Naive B cell (primary cell): ENCODE measurements at places on chromosomes 6 and 20.
A peak's percentile ranks its signal among the peaks of the same experiment; 100 is the strongest.

GRCh38 chr20:11378252-11378651 is 539.4 kb upstream of the BTBD3 start:
- no peaks in the 10 kb centered on the region for H3K27me3 ChIP-seq
- H3K27ac ChIP-seq = no peak overlapping the region
- DNase-seq = no peak
- no peaks in the 10 kb centered on the region for H3K4me1 ChIP-seq

DNA sequence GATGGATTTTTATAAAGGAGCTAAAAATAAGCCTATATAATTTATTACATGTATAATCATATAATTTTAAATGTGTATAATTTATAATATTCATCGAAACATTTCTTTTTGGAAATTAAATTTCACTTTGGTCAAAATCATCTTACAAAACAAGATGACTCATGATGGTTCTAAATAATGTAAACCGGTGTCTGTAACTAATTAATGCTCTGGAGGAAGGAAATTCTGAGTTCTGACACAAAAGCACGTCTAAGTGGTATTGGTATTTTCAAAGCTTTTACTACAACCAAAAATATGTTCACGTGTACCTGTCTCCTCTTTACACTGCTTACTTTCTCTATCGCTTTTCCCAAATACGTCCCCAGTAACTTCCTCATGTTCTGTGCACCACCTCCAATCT is 134.1 kb downstream of the MTHFD1L start:
- no peaks in the 10 kb centered on the region for H3K27me3 ChIP-seq
- peaks cover under 1% of the 10 kb centered on the region for H3K36me3 ChIP-seq
- no peak overlapping the region for H3K4me3 ChIP-seq
- no peak overlapping the region for H3K27ac ChIP-seq
- no peak for DNase-seq

GRCh38 chr6:91569071-91569470 is 982.2 kb upstream of the MAP3K7 start:
- no peaks in the 10 kb centered on the region for H3K4me1 ChIP-seq
- no peak overlapping the region for H3K4me3 ChIP-seq
- no peaks in the 10 kb centered on the region for H3K36me3 ChIP-seq
- no peak for DNase-seq
- H3K27me3 ChIP-seq = no peaks in the 10 kb centered on the region

- no peaks in the 10 kb centered on the region for H3K4me1 ChIP-seq
- no peak overlapping the region for H3K4me3 ChIP-seq
- H3K36me3 ChIP-seq = peaks cover 11% of the 10 kb centered on the region
- no peak for DNase-seq
- H3K27me3 ChIP-seq = no peaks in the 10 kb centered on the region
Measured at GRCh38 chr6:73169633-73170032, 55.7 kb downstream of the KHDC1L start.

DNA sequence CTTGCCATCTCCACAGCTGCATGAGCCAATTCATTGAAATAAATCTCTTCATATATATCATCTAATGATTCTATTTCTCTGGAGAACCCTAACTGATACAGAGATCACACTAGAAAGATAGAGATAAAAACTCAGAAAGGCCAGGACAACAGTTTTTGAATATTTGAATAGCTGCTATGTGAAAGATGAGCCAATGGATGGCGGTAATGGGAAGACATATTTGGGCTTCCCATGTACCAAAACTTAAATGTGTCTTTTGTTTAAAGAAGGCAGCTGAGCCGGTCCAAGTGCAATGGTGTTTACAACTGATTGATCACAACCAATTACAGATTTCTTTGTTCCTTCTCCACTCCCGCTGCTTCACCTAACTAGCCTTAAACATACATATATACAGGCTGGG is 35.1 kb downstream of the SGK1 start:
- H3K27me3 ChIP-seq = no peaks in the 10 kb centered on the region
- no peak for DNase-seq
- H3K36me3 ChIP-seq = no peaks in the 10 kb centered on the region
- H3K4me1 ChIP-seq = peaks cover under 1% of the 10 kb centered on the region
- no peak overlapping the region for H3K27ac ChIP-seq

GRCh38 chr6:138310294-138310693 is 67.4 kb upstream of the SMIM28 start:
- DNase-seq = no peak
- peaks cover 11% of the 10 kb centered on the region for H3K27me3 ChIP-seq
- H3K27ac ChIP-seq = no peak overlapping the region
- H3K4me1 ChIP-seq = no peaks in the 10 kb centered on the region
- H3K4me3 ChIP-seq = no peak overlapping the region

- no peak for DNase-seq
- H3K4me1 ChIP-seq = no peaks in the 10 kb centered on the region
- no peak overlapping the region for H3K27ac ChIP-seq
- peaks cover 56% of the 10 kb centered on the region for H3K27me3 ChIP-seq
- H3K4me3 ChIP-seq = no peak overlapping the region
Measured at GRCh38 chr6:28068067-28068466, 12.3 kb upstream of the ZNF165 start.

- DNase-seq = no peak
- H3K4me3 ChIP-seq = no peak overlapping the region
Measured at GRCh38 chr6:53805725-53806124, 10.9 kb downstream of the LRRC1 start.

DNA sequence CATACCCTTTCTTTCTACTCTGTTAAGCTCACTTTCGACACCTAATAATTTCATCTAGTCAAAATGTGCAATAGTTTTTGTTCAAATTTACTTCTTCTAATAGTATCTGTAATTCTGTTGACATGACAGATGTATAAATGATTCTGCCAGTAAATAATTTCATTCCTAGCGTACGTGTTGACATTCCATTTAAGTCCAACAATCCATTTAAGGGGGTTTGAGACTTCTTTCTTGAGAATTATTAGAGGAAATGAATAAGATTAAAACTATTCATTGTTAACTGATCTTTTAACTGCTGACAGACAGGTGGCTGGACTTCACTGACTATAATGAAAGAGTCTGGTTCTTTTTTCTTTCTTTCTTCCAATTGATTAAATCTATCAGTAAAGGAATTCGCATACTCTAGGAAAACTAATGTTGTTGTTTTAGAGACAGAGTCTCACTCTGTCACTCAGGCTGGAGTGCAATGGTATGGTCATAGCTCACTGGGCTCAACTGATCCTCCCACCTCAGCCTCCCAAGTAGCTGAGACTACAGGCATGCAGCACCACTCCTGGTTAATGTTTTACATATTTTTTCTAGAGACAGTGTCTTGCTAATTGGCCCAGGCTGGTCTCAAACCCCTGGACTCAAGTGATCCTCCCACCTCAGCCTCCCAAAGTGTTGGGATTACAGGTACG is 55.9 kb downstream of the MAP3K5 start:
- H3K27me3 ChIP-seq = no peaks in the 10 kb centered on the region
- no peak overlapping the region for H3K27ac ChIP-seq
- H3K36me3 ChIP-seq = no peaks in the 10 kb centered on the region
- no peak for DNase-seq

DNA sequence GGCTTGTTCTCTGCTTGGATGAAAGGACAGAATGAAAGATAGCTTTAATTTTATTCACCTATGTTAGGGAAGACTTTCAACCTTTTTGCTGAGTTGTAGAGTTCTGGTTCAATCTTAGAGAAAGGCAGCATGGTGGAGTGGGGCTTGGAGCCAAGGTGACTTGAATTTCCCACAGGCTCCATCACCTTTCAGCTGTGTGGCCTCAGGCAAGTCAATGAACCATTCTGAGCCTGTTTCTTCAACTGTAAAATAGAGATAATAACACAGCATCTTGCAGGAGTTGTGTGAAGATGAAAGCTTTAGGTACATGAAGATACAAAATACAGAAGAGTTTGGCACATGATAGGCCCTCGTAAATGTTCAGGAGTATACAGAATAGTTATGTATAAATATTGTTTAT is 19.1 kb upstream of the DTNBP1 start:
- no peak overlapping the region for H3K4me3 ChIP-seq
- H3K27me3 ChIP-seq = no peaks in the 10 kb centered on the region
- no peaks in the 10 kb centered on the region for H3K4me1 ChIP-seq
- no peak overlapping the region for H3K27ac ChIP-seq

GRCh38 chr6:160979061-160979708 is 12.4 kb upstream of the MAP3K4 start:
- peaks cover 4% of the 10 kb centered on the region for H3K4me1 ChIP-seq
- no peak for DNase-seq
- peaks cover 13% of the 10 kb centered on the region for H3K36me3 ChIP-seq
- H3K27ac ChIP-seq = no peak overlapping the region
- H3K27me3 ChIP-seq = peaks cover 12% of the 10 kb centered on the region

GRCh38 chr6:142950291-142950690 is 5.3 kb upstream of the HIVEP2 start:
- no peak overlapping the region for H3K27ac ChIP-seq
- no peak overlapping the region for H3K4me3 ChIP-seq
- H3K27me3 ChIP-seq = no peaks in the 10 kb centered on the region
- no peak for DNase-seq

- H3K4me3 ChIP-seq = no peak overlapping the region
- H3K27ac ChIP-seq = no peak overlapping the region
- H3K36me3 ChIP-seq = peaks cover 1% of the 10 kb centered on the region
- no peaks in the 10 kb centered on the region for H3K27me3 ChIP-seq
Measured at GRCh38 chr6:89873721-89874120, 20.5 kb upstream of the GJA10 start.

DNA sequence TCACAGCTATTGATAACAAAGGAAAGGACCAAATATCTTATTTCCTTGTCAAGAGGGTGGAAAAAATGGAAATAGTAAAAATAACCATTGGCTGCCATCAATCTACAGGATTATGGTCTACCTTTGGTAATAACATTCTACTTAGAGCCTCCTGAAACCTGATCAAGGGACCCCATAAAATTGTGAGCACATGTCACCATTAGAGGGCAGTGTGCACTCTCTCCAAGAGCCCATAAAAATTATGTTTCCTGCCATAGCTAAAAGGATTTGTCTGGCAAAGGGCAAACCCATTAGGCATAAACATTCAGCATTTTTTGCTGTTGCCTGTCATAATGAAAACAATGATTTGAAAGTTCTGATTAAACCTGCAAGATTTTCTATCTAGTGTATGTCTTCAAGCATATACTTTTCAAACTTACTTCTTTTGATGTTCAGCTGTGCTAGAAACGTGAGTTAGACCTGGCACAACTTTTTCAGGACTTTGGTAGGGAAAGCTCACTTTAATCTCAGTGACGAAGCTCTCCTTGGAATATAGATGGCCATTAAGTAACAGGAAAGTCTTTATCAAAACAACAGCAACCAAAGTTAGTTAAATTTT is 120.7 kb upstream of the ZFP64 start:
- DNase-seq = peak; percentile 6
- H3K4me1 ChIP-seq = peaks cover 4% of the 10 kb centered on the region
- no peaks in the 10 kb centered on the region for H3K36me3 ChIP-seq
- peaks cover 30% of the 10 kb centered on the region for H3K27me3 ChIP-seq
